Activated CD4-positive, alpha-beta T cell treated with anti-CD3 and anti-CD28 coated beads, Interleukin-2, amount 50 U/mL, for 48 hours (primary cell): ENCODE measurements at places on chromosomes 11 and 22.

- no peak for DNase-seq
These were observed 445.8 kb downstream of the OPCML start for GRCh38 chr11:133086518-133086917.

- DNase-seq: no peak
These were observed 12.7 kb downstream of the SREBF2 start for GRCh38 chr22:41845380-41846267.

GRCh38 chr11:14673824-14674405 is 30.3 kb downstream of the PDE3B start:
- no peak for DNase-seq

DNA sequence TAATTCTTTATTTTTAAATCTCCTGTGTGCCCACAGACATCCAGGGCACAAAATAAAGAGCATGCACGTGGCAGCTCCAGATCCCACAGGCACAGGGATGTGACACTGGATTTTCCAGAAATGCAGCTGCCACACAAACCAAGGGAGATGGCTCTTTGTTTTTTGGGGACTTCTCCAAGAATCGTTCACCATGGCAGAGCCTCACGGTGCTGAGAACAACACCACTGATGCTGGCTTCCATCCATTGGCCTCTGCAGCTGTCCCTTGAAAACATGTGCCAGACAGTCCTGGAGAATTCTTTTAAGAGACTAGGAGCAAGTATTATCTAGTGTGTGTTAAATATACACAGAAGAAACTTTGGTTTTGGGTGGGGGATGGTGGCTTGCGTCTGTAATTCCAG is 108.4 kb upstream of the SLC22A12 start:
- DNase-seq: no peak

DNA sequence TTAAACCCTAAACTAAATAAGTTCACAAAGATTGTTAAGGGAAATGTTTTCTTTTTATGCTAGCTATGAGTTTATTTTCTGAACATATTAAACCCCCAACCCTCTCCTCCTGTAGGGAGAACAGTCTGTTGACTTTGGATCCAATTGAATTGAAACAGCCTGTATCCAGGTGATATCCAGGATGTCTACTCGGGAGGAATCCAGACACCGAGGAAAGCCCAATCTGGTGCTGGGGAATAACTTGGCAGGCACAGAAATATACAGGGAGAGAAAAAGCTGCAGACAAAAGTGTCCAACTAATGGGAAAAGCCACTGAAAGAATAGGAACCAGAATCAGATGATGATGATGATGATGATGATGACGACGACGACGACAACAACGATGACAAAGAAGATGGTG is 93.9 kb upstream of the API5 start:
- no peak for DNase-seq

- no peak for DNase-seq
These were observed 27.1 kb downstream of the HPS5 start for GRCh38 chr11:18294862-18295261.

DNA sequence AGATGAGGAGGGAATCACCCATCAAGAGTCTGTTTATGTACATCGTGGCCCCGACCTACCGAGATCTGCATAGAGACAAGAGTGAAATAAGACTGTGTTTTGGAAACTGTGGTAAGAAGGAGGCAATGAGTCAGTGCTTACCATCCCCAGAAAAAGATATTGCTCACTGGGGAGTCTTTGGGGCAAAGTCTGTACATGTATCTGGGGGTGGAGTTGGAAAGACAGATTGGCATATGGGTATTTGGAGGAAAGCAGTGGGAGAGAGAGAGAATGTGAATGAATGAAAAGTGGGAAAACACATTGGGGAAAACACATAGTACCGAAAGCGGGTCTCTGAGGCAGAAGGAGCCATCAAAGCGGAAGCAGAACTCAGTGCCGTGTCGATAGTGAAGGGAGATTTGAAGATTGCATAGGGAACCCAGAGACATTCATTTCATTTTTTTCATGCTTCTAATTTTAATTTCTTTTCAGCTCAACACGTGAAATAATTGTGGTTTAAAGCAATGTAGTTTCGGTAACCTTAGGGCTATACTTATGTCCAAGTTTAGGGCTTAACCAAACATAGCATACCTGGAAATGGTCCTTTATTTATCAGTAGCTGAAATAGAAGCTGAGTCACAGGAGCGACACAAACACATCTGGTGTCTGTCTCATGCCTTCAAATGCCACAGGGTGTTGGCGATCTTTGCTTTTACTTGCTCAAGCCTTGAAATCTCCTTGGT is 98.6 kb upstream of the CD44 start:
- peak; percentile 68 for DNase-seq

GRCh38 chr11:35173616-35174566 is 34.9 kb downstream of the CD44 start:
- no peak for DNase-seq

DNA sequence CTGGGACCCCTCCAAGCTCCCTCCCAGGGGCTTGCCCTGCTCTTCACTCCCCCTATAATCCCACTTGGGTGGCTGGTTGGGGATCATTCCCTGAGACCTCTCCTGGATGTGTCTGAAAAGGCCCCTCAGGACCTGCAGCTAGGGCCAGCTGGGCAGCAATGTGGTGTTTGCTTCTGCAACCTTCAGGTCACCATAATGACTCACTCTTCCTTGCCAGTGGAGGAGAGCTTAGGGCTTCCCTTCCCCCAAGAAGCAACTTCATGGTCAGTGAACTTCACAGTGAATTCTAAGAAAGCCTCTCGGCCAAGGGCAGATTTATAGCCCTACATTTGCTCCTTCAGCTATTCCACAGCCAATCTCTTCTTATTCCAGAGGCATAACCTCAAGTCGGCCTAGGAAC is 45.1 kb upstream of the TSPAN18 start:
- no peak for DNase-seq

DNA sequence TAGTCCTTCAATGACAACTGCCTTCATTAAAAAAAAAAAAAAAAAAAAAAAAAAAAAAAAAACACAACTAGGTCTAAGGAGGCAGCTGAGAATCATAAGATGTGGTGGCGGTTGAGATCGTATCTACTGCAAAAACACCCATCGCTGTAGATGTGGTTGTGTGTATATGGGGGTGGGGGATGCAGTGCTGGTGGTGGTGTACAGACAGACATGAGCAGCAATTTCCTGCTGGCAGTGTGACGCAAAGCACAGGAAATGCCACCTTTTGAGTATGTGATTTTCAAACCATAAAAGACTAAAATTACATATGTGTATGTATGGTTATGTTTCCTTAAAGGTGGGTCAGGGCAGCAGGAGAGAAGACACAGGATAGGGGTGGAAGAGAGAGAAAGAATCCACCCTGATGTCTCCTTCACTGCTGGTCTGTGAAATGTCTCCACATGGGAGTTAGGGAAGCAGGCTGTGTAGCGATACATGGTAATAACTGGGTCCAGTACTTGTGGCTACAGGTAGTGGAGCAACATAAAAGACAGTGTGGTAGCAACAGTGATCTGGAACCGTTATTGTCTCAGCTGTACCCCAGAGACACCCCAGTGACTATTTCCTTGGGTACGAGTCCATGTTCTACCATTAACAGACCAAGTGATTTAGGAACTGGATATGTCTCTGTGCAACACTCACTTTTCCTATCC is 57.9 kb downstream of the SYTL2 start:
- peak; percentile 78 for DNase-seq

- DNase-seq: no peak
These were observed 324.9 kb downstream of the JRKL start for GRCh38 chr11:96714689-96715088.

- DNase-seq: no peak
These were observed 92.9 kb downstream of the PTPRJ start for GRCh38 chr11:48073031-48073861.

GRCh38 chr22:35617137-35617755 is at the start of gene MB:
TSS of gene MB (minus strand) at chr22:35617329. CDS start at chr22:35617257, 72 bp downstream.
- no peak for DNase-seq

DNA sequence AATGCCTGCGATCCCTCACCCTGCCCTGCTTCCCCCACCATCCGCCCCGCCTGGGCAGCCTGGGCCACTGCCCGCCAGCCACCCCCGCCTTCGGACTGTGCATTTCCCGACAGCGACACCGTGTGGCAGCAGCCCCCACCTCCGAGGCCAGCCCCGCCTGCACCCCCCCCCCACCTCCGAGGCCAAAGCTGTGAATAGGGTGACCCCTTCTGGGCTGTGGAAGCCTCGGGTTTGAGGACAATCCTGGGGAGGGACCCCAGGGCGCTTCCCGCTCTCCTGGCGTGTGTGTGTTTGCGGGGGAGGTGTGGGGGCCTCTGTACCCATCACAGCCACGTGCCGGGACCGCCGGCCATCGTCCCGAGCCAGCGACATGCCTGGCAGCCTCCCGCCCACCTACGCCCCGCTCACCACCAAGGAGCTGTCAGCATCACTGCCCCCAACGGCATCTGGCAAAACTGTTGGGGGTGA is 33.8 kb upstream of the PPARA start:
- peak; percentile 87 for DNase-seq

DNA sequence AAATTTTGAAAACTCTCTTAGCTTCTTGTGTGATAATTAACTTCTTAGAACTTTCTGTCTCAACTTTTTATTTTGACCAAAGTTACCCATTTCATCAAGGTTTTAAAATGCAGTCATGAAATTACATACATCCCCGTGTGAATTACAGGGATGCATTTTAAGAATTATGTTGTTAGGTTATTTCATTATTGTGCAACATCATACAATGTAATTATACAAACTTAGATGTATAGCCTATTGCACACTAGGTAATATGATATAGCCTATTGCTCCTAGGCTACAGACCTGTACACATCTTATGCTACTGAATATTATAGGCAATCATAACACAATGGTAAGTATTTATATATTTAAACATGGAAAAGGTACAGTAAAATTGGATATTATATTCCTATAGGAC is 228.1 kb upstream of the C11orf87 start:
- DNase-seq: no peak

DNA sequence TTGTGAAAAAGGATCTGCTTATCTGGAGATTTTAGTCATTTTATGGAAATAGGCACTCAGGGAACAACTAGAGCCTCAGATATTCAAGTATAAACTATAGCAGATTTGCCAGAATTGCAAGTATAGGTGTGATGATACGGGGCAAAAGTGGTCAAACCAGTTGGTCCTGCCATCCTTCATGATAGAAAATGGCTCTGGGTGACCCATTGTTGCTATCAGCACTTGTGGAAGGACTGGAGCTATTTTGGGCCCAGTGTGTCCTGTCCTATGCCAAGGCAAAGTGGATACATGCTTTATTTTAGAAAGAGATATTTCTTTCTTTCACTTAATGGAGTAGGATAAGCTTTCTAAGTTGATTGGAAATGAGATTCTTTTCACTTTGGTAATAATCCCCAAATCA is 85.2 kb downstream of the PPP6R3 start:
- DNase-seq: no peak

GRCh38 chr11:119520966-119521365 is 98.0 kb upstream of the THY1 start:
- DNase-seq: no peak

DNA sequence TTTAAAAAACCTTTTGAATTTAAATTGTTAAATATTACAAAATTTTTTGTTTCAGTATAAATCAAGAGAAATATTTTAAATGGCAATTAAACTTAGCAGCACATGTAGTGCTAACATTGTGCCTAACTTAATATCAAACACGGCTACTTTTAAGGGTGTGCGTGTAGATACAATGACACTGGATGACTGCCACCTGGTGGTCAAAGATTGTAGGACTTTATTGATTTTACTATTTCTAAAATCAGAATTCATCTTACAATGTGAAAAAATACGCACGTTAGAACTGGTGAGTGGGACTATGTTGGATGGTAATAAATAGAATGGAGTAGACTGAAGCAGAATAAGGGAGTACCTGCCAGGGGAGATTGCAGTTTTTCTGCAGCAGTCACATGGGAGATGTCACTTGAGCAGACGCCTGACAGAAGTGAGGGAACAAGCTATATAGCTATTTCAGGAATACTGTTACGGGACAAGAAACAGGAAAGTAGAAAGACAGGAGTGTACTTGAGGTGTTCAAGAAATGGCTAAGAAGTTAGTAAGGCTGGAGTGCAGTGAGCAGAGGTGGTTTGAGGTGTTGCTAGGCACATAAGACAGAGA is 52.9 kb downstream of the UVRAG start:
- DNase-seq: no peak

GRCh38 chr11:112394304-112394703 is 133.6 kb upstream of the PLET1 start:
- no peak for DNase-seq

- DNase-seq: no peak
These were observed 309.7 kb upstream of the C11orf87 start for GRCh38 chr11:109112261-109112660.

GRCh38 chr11:26783997-26784396 is 62.1 kb upstream of the SLC5A12 start:
- DNase-seq: no peak

- no peak for DNase-seq
These were observed 21.8 kb downstream of the DCUN1D5 start for GRCh38 chr11:103070142-103070541.

DNA sequence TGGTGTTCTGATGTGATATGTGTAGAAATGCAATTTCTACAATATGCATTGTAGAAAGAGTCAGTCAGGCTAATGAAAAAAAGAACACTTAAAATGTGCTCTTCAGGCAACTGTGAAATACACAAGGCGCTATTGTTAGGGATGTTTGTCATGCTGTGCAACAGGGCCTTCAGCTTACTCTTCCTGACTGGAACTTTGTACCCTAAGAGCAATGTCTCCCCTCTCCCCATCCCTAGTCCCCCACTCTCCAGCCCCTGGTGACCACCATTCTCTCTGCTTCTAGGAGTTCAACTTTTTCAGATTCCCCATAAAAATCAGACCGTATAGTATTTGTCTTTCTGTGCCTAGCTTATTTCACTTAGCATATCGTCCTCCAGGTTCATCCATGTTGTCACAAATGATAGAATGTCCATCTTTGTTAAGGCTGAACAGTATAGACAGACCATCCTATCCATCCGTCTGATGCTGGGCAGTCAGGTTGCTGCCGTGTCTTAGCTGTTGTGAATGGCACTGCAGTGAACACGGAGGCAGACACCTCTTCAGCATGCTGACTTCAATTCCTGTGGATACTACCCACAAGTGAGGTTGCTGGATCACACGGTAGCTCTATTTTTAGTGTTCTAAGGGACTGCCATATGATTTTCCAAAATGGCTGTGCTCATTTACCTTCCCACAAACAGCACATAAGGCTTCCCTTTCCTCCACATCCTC is 10.7 kb downstream of the NDUFV1 start:
- no peak for DNase-seq

- no peak for DNase-seq
These were observed 12.5 kb downstream of the LRP4 start for GRCh38 chr11:46905806-46906205.

GRCh38 chr22:27306771-27307170 is 494.8 kb downstream of the MN1 start:
- no peak for DNase-seq

DNA sequence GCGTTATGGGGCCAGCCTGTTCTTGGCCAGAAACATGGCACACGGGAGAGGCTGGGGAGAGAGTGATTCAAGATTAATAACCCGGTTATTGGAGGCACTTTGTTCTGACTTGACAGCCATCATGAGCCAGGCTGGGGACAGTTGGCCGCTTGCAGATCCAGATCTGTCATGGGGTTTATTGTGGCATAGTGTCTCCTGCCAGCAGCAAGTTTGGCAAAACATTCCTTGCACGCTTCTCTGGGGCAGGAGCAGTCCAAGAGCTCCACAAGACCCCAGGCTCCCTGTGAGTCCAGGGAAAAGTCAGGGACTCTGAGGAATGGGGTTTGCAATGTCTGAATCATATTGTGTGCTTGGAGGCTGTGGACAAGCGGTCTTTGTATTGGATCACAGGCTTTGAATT is 270.4 kb downstream of the MIAT start:
- no peak for DNase-seq

- no peak for DNase-seq
These were observed 8.5 kb downstream of the ST14 start for GRCh38 chr11:130168105-130168504.
